ENCODE measurements at places on chromosomes 4 and X. TPM values are rescaled to one million over a fixed set of nuclear protein-coding genes. Genes with fewer than 3 reads are reported as not detected.

GRCh38 chr4:188387179-188387791, 248.0 kb downstream of the TRIML1 start:
- H3K36me3 ChIP-seq, result no peaks in the 10 kb centered on the region
- no peak for DNase-seq
- no peak overlapping the region for H3K4me3 ChIP-seq
- no peaks in the 10 kb centered on the region for H3K27me3 ChIP-seq

DNA sequence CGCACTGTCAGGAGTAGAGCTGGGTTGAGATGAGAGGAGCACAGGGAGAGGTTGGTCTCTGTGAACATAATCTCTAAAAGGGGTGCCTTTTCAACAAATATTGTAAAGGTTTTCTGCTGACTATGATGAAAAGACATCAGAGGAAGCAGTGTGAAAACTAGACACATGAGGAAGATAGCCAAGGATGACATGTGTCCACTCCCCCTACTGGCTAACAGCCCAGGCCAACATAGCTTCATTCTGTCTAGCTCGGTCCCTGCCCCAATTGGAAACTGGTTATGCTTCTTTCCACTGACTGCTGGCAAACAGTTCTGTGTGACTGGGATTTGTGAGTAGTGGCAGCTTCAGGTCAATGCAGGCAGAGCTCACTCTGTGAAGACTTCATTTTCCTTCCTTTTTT, 115.4 kb upstream of the ESX1 start:
- no peak overlapping the region for H3K4me3 ChIP-seq
- H3K27me3 ChIP-seq, result no peaks in the 10 kb centered on the region
- H3K36me3 ChIP-seq, result no peaks in the 10 kb centered on the region
- DNase-seq, result no peak

- no peaks in the 10 kb centered on the region for H3K4me1 ChIP-seq
- no peak overlapping the region for H3K4me3 ChIP-seq
- no peak overlapping the region for H3K27ac ChIP-seq
- peak; percentile 10 for DNase-seq
These were observed 49.6 kb downstream of the MAP7D2 start for GRCh38 chrX:20066968-20067708.

The SHROOM3 gene
- total RNA-seq, result 56.7 TPM

GRCh38 chr4:152935143-152935542, 980 bp upstream of the FHDC1 start:
- no peaks in the 10 kb centered on the region for H3K27me3 ChIP-seq
- H3K36me3 ChIP-seq, result no peaks in the 10 kb centered on the region
- H3K27ac ChIP-seq, result peak overlapping the region; percentile 81
- no peak overlapping the region for H3K4me3 ChIP-seq
- peaks cover 24% of the 10 kb centered on the region for H3K4me1 ChIP-seq

The RENBP gene
- 6.0 TPM for total RNA-seq

DNA sequence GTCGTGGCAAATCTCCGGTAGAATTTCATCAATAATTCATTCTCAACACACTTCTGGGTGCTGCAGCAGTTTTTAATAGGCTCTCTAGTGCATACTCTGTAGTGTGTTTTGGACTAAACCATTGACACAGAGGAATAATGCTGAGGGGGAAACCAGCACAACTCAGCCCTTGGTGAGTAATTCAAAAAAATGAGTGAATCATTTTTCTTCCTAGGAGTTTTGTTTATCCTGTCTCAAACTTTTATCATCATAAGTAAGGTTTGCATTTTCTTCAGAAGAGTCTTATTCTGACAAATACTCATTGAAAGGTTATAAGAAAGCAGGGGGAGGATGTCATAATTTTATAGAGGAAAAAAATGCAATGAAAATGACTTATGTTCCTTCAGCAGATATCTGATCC, 2542.7 kb downstream of the PCDH7 start:
- H3K4me3 ChIP-seq, result no peak overlapping the region
- H3K36me3 ChIP-seq, result no peaks in the 10 kb centered on the region
- H3K4me1 ChIP-seq, result no peaks in the 10 kb centered on the region
- no peak overlapping the region for H3K27ac ChIP-seq
- DNase-seq, result no peak
- H3K27me3 ChIP-seq, result no peaks in the 10 kb centered on the region

GRCh38 chrX:143781103-143781502, 60.6 kb upstream of the SPANXN2 start:
- no peak overlapping the region for H3K4me3 ChIP-seq
- H3K27me3 ChIP-seq, result no peaks in the 10 kb centered on the region
- H3K27ac ChIP-seq, result no peak overlapping the region
- DNase-seq, result no peak
- no peaks in the 10 kb centered on the region for H3K36me3 ChIP-seq
- H3K4me1 ChIP-seq, result no peaks in the 10 kb centered on the region

The IL2 gene
- not detected for total RNA-seq

- no peaks in the 10 kb centered on the region for H3K36me3 ChIP-seq
- H3K4me3 ChIP-seq, result no peak overlapping the region
- no peaks in the 10 kb centered on the region for H3K4me1 ChIP-seq
- H3K27me3 ChIP-seq, result no peaks in the 10 kb centered on the region
- H3K27ac ChIP-seq, result no peak overlapping the region
These were observed 119.9 kb upstream of the AGA start for GRCh38 chr4:177562163-177562562.

DNA sequence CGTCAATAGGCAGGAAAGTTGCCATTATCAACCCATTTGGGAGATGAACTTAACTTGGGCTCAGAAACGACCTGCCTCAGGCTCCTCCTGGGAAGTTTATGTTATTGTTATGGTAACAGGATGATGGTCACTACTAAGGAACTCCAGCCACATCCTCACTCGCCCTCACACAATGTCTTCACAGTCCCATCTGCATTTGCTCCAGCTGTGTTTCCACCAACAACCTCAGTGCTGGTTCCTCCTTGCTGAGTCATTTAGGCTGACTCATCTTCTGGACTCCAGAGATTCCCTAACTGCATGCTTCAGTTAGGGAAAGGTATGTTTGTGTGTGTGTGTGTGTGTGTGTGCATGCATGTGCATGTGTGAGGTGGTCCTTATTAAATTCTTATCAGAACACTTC, 293.4 kb upstream of the BOD1L1 start:
- H3K4me1 ChIP-seq, result no peaks in the 10 kb centered on the region
- H3K27me3 ChIP-seq, result no peaks in the 10 kb centered on the region
- H3K27ac ChIP-seq, result no peak overlapping the region

DNA sequence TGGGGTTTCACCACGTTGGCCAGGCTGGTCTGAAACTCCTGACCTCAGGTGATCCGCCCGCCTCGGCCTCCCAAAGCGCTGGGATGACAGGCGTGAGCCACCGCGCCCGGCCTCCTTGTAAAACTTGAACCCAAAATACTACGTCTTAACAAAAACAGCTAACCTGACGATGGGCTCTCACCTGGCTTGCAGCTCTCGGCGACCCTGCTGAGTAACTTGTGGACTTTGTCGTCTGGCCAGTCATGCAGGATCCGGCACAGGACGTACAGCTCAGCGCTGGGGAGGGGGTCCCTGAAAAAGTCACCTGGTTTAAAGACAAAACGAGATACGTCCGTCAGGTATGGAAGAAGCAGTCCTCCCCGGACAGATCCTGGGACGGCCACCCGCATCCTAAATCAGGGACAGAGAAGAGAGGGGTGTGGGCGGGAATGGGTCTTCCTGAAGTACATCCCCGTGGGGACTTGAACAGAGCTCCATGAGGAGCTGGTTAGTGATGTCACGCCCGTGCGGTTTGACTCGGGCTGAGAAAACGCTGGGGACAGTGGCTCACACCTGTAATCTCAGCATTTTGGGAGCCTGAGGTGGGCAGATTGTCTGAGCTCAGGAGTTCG, 20.7 kb upstream of the SLC25A6 start:
- no peaks in the 10 kb centered on the region for H3K36me3 ChIP-seq
- H3K27me3 ChIP-seq, result no peaks in the 10 kb centered on the region
- no peaks in the 10 kb centered on the region for H3K4me1 ChIP-seq

- no peak overlapping the region for H3K27ac ChIP-seq
- no peak for DNase-seq
- peaks cover 12% of the 10 kb centered on the region for H3K4me1 ChIP-seq
- no peaks in the 10 kb centered on the region for H3K27me3 ChIP-seq
- no peak overlapping the region for H3K4me3 ChIP-seq
These were observed 108.7 kb upstream of the PAK3 start for GRCh38 chrX:110987292-110987691.

The DAPP1 gene
- total RNA-seq, result 2.3 TPM

The LEF1 gene
- 5.6 TPM for total RNA-seq

- H3K27me3 ChIP-seq, result no peaks in the 10 kb centered on the region
- no peak overlapping the region for H3K4me3 ChIP-seq
- H3K36me3 ChIP-seq, result no peaks in the 10 kb centered on the region
These were observed 207.5 kb downstream of the ANK2 start for GRCh38 chr4:113256946-113257345.

The TLR6 gene
- total RNA-seq, result 0.99 TPM

The AWAT2 gene
- not detected for total RNA-seq

The TCEANC gene
- 5.3 TPM for total RNA-seq

All from body of pancreas (tissue), 4 donors.